GM03348 (cell line): ENCODE measurements at places on chromosomes 6 and 20.

GRCh38 chr6:170128811-170129681, 161.8 kb downstream of the DLL1 start:
- no peak for DNase-seq

GRCh38 chr20:25040438-25040831, 17.5 kb downstream of the ACSS1 start:
- DNase-seq = peak; percentile 68

DNA sequence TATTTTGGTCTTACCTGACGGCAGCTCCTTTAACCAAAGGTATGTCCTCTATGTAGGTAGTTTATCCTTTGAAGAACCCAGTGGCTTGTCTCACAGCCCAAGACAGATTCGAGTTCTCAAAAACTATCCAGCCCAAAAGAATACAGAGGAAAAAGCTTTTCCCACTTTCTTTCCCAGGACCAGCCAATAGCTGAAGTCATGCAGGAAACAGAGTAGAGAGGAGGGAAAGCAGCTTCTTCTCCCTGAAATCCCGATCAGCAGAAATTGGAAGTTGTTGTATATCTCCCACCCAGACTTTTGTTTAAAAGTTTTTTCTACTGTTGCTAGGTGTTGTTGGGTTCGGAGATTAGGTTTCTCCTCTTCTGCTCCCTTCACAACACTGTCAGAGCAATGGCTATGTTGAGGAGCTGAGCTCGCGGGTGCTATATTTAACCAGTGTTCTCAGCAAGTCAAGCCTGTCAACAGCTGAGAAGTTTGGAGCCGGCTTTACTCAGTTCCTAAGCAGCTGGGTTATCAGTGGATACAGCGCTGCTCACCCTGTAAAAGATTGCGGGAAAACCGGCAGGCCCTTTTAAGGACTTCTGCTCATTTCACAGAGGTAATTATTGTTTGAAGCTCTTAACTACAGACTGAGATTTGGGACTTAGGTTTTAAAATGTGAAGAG, at the start of gene FILIP1:
Gene FILIP1 (minus strand): TSS at position 401 of the 665 bp plus-strand sequence. CDS start 78,828 bp downstream, outside the sequence.
- no peak for DNase-seq

- no peak for DNase-seq
These were observed 1.6 kb upstream of the TCF21 start for GRCh38 chr6:133887156-133887879.

DNA sequence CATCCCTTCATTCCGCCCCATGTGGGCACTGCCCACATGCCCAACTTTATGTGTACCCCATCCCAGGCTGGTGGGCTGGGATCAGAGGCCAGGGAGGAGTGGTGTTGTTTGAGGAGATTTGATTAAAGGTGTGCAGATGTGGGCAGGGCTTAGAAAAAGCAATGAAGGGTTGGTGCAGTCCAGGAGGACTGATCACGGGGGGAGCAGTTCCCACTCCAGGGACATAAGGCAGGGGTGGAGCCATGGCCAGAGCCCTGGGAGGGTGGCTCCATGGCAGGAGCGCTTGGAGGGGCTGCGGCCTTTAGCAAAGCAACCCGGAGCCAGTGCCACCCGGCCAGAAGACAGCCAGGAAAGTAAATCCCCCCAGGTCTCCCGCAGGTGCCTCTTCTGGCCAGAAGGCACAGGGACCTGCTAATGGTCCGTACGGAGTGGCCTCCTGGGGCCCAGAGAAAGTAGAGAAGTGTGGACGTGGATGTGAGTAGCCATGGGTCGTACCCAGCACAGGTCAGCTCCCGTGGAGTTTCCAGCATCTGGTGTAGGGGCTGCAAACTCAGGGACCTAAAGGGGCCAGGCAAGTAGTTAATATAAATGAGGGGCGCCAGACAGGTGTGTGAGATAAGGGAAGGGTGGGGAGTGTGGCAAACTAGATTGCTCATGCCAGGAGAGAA, 62.1 kb upstream of the APCDD1L start:
- no peak for DNase-seq

DNA sequence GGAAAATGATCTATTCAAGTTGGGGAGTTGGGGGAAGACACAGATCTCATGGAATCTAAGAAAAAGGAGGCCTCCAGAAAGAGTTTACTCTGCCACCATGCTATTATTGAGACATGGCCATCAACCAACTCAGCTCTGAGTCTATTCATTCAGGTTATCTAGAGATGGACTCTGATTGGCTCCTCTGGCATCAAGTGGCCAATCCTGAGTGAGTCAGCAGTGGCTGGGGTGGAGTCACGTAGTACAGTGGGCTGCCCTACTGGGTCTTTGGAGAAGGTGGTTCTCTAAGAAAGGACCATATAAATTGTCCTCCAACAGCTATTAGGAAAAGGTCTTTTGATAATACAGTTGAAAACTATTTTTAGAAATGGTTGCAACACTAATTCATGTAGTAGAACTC, 42.1 kb downstream of the LYRM2 start:
- no peak for DNase-seq

DNA sequence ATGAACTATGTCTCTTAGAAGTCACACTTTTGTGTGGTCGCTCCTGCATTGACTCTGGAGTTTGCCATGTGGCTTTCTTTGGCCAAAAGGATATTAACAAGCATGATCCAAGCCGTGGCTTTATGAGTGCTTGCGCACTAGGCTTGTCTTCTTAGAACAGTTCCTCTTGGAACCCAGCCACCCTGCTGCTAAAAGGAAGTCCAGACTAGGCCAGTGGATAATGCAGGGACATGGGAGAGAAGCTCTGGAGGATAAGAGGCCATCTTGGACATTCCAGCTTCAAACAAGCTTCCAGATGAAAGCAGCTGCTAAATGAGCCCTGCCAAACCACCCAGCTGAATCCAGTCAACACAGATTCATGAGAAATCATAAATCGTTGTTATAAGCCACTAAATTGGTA, 346.4 kb downstream of the CDC5L start:
- DNase-seq = no peak

- DNase-seq = no peak
These were observed 69.2 kb downstream of the MTFR2 start for GRCh38 chr6:136180704-136181511.

DNA sequence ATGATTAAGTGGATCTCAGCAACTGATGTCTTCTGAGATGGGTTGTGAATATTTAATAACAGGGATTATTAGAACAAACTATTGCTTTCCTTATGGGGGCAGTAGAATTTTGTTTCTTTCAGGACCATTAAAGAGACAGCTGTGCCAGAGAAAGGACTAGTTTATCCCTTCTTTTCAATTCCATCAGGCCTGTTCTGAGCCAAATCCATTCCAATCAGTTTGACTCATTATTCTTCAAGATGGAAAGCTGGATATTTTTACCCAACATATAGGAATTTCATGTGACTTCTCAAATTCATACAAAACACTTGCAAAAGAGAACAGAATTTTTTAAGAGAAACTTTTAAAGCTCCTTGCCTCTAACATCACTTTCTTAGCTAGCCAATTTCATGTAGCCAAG, 722.0 kb upstream of the FLRT3 start:
- DNase-seq = no peak

DNA sequence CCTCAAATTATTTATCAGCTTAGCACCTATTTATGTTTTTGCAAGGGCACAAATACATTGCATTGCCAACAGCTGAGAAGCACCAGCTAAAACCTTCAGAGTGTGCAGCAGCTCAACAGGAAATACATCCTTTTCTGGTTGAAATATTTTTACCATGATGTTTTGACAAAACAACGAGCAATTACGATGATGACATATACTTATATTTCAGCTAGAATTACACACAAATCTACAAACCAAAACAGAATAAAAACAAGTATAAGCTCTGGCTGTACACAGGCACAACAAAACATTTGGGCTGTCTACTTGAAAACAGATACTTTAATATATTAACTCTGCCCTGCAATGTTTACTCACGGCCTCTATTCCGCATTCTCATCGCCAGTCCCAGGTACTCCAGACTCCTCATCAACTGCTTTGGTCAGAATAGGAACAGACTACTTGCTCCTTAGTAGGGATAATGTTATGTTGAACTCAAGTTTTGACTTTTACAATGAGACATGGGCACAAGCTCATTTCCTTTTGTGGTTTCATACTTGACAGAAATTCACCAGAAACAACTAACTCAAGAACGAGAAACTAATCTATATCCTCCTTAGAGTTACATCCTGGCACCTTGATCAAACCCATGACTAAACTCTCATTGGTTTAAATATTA, 377.6 kb downstream of the ESR1 start:
- no peak for DNase-seq

- no peak for DNase-seq
These were observed 21.5 kb upstream of the TMEM244 start for GRCh38 chr6:129882510-129883023.

DNA sequence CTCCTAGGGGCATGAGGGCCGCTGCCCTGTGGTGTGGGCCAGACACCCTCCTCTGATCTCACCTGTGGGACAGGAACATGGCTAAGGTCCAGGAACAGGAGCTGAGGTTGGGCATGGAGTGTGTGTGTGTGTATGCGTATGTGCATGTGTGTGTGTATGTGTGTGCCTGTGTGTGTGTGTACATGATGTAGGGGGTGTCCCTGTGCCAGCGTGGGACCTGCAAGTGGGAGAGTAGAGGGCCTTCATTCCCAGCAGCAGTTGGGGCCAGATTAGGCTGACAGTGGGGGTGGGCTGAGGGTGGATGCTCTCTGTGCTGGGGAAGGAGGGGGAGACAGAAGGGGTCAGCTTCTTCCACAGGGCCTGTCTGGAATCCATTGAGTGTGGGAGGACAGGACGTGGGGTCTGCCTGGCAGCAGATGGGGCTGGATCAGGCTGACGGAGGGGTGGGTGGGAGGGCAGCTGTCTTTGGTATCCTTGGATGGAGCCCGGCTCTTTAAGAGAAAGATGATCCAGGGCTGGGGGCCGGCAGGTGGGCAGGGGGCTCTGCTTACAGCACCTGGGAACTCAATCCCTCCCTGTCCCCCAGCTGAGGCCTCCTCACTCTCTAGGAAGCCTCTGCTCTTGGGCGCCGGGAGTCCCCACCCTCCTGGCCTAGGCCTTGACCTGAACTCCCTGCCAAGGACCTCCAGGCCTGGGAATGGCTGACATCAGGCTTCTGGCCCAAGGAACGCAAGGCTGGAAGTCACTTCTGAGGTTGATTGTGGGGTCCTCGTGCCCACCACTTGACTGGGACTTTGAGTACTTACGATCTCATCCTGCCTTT, 44.0 kb downstream of the SPDEF start:
- no peak for DNase-seq

GRCh38 chr20:4869290-4870193, 131.8 kb downstream of the SLC23A2 start:
- DNase-seq = no peak

DNA sequence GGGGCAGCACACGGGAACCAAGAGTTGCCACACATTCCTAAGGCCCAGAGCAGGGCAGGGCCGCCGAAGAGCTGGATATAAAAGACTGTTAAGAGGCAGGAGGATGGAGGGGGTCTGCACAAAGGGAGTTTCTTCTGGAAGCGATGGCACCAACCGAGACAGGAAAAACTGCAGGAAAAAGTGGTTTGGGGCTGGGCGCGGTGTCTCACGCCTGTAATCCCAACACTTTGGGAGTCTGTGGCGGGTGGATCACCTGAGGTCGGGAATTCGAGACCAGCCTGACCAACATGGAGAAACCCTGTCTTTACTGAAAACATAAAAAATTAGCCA, 41.8 kb downstream of the SSR1 start:
- no peak for DNase-seq

DNA sequence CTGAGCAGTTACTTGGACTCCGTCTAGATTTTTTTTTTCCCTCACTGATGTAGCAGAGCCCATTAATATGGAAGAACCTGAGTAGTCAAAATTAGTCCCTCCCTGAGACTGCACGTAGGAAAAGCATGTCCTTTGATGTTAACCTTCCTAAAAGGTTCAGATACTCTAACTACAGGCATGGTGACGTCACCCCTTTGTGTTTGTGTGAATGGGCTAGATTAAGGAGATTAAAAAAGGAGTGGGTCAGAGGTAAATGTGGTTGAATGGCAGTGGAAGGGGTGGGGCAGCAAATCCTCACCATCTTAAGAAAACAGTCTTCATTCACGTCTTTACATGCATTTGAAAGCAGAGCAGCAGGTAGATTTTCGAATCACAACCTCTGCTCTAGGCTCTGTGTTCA, 521.1 kb downstream of the TFAP2B start:
- no peak for DNase-seq

DNA sequence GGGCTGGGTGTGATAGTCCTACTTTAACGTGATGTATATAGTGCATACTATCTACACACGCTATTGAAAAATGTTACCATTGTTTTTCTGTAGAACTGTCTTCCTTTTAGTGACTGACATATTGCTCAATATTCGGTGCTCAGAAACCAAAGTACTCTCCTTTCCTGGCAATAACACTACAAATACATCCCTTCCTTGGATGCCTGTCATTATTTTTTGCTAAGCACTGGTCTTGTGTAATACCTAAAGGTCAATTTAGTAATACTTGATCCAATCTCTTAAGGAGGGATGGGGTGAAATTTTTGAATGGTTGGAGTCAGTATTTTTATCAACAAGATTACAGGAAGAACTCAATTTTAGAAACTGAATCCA, 23.9 kb downstream of the CNR1 start:
- no peak for DNase-seq

DNA sequence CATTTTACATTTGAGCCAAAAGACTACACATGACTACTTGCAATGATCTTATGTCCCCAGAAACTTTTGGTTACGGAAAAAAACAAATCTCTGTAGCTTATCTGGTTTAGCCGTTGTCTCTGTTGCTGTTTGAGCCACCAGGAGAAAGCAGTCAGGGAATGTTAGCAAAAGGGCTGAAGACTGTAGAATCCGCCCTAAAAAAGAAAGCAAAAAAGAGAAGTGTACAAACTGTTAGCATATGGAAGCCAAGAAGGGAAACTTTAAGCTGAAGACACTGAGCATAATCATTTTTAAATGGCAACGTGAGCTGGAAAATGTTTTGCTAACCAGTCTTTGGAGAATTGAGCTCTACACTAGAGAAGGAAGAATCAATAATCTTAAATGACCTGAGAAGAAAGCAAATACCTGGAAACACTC, 69.9 kb upstream of the MYLIP start:
- no peak for DNase-seq

- no peak for DNase-seq
These were observed 38.8 kb downstream of the PPARD start for GRCh38 chr6:35381132-35381531.

- DNase-seq = no peak
These were observed 44.6 kb upstream of the KCNK16 start for GRCh38 chr6:39366931-39367618.

DNA sequence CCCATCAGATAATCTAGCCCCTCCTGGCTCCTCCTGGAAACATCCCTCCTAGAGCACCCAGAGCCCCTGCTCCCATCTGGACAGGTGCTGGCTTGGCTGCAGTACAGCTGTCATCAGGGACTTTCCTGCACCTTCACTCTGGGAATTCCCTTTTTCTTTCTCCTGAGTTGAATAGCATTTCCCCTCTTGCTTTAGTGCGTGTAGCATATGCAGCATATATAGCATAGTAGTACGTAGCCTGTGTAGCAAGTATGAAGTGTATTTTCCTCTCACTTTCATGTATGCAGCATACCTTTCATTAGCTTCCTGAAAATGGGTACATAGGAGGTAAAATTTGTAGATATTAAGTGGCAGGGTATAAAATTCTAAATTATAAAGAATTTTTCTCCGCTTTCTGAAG, 352.9 kb downstream of the ESR1 start:
- no peak for DNase-seq
